ENCODE measurements at places on chromosomes 1 and 21.

- DNase-seq = no peak
These were observed 285.0 kb downstream of the BRINP3 start for GRCh38 chr1:190192627-190193026.

DNA sequence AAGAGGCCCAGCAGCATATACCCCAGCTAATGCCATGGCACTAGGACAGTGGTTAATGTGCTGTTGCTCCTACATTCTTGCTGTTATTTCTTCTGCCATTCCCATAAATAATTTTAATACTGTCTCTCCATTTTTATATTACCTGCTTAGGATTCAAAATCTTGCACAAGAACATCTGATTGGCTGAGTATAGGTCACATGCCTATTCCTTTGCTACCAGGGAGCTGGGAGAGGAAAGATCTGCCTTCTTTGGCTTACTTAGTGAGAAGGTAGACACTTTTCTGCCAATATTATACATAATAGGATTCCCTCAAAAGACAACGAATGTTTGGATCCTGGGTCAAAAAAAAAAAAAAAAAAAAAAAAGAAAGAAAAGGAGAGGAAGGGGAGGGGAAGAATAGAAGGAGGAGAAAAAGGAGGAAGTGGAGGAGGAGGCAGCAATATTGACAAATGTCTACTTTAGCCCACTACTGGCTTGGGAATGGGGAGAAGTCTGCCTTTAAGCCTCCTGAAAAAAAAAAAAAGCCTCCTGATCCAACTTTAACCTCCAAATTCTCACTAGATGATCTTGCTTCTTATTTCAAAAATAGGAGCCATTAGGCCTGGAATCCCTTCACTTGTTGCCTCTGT, 134.5 kb upstream of the HNRNPU start:
- DNase-seq = no peak

DNA sequence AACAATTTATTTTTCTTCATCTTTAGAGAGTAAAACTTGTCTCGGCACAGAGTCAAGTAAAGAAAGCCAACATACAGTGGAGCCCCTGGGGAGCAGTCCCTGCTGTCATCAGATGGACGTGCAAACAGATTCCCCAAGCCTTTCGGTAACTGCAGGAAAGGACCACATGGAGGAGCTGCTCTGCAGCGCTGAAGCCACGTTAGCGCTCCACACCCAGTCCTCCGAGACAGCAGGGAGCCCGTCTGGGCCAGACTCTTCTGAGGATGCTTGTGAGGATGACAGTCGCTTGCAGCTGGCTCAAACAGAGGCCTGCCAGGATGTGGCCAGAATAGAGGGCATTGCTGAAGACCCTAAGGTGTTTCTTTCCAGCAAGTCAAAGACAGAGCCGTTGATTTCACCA, 77.1 kb upstream of the SCCPDH start:
- no peak for DNase-seq

- no peak for DNase-seq
These were observed 55.7 kb downstream of the HLCS start for GRCh38 chr21:36910581-36911307.

- no peak for DNase-seq
These were observed 486.2 kb upstream of the VAMP3 start for GRCh38 chr1:7284839-7285435.

DNA sequence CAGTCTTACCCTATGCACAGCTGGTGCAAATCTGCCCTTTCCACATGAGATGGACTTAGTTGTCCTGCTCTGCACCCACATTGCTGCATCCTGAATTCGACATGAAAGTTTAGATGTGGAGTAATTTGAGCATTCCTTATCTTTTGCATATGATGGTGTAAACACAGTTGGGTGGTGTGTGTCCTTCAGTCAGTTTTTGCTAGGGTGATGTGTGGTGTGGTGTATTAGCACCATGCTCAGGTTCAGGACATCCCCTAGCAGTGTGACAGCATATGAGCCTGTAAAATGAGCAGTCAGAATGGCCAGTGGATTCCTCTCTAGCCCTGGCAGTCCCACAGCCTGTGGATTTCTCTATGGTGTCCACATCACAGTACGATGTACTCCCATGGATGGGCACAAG, 42.6 kb upstream of the CD101 start:
- DNase-seq = no peak

DNA sequence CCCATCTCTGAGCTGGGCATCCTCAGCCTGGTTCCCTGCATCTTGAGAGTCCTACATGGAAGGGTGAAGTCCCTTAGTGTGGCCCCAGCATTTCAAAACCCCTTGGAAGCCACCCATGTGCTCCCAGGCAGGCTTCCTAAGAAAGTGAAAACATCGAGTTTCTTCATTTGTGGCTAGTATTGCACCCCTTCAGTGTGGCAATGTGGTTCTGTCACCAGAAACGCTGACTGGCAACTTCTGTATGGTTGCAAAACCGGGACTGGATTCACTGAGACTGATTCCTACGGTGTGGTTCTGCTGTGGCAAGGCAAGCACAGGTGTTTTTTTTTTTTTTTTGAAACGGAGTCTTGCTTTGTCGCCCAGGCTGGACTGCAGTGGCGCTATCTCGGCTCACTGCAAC, 9.0 kb upstream of the IFNGR2 start:
- no peak for DNase-seq

DNA sequence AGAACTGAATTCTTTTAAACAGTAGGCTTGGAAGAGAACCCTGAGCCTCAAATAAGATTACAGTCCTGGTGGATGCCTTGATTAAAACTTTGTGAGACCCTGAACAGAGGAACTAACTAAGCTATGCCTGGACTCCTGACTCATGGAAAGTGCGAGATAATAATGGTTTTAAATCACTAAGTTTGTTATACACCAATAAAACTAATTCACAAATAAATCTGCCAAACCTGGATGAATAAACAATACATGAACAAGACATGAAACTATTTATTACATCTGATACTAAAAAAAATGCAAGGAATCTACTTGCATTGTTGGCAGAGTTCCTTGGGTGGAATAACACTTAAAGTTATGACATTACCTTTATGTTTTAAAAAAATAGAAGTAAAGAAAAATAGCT, 118.4 kb downstream of the PIGK start:
- DNase-seq = peak; percentile 13

DNA sequence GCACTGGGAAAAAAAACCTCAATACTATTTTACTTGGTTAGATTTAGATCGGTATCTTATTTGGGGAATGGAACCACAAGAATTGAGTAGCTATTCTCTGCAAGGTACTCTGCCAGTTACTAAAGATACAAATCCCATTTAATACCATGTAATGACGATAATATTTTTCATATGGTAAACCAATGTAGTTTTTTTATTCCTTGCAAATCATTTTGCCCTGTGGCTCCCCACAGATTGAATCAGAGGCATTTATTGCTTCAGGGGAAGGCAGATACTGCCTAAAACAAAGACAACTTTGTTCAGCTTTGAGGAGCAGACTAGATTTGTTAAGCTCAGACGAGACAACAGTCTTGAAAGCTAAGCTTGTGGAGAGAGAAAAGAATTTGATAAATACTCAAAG, 226.7 kb upstream of the RUNX1 start:
- no peak for DNase-seq

- DNase-seq = no peak
These were observed 36.4 kb downstream of the DENND1B start for GRCh38 chr1:197738927-197739326.

DNA sequence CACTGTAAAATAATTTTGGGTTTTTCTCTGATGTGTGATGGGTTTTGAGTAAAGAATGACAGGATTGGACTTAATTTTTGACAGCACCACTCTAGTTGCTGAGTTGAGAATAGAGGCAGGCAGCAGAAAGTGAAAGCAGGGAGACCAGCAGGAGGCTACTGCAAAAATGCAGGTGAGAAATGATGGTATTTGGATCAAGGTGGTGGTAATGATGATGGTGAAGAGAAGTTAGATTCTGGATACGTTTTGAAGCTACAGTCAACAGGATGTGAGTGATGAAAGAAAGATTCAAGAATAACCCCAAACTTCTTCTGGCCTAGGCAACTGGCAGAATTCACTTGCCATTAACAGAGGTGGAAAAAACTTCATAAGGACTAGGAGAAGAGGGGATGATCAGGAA, 14.8 kb upstream of the AK5 start:
- DNase-seq = no peak

- DNase-seq = no peak
These were observed 53.9 kb downstream of the CASQ2 start for GRCh38 chr1:115714572-115715141.

DNA sequence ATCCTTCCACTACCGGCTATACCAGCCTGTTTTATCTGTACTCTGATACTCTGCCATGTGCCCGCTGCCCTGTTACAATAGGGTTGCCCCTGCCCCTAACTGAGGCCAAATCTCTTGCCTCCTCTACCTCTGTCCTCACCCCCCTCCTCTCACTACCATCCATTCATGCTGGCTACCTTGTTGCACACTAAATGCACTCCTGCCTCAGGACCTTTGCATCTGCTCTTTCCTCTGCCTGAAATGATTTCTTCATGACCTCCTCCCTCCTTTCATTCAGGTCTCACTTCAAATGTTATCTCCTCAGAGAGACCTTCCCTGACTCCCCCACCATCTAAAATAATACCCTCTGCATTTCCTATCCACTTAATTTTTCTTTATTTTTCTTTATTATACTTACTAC, 7.7 kb upstream of the SYDE2 start:
- DNase-seq = no peak

- DNase-seq = no peak
These were observed 14.9 kb downstream of the KLHDC7A start for GRCh38 chr1:18495635-18496034.

GRCh38 chr21:46409641-46410406, 48.9 kb upstream of the DIP2A start:
- no peak for DNase-seq

GRCh38 chr1:112701227-112702066, 5.5 kb downstream of the RHOC start:
- no peak for DNase-seq

DNA sequence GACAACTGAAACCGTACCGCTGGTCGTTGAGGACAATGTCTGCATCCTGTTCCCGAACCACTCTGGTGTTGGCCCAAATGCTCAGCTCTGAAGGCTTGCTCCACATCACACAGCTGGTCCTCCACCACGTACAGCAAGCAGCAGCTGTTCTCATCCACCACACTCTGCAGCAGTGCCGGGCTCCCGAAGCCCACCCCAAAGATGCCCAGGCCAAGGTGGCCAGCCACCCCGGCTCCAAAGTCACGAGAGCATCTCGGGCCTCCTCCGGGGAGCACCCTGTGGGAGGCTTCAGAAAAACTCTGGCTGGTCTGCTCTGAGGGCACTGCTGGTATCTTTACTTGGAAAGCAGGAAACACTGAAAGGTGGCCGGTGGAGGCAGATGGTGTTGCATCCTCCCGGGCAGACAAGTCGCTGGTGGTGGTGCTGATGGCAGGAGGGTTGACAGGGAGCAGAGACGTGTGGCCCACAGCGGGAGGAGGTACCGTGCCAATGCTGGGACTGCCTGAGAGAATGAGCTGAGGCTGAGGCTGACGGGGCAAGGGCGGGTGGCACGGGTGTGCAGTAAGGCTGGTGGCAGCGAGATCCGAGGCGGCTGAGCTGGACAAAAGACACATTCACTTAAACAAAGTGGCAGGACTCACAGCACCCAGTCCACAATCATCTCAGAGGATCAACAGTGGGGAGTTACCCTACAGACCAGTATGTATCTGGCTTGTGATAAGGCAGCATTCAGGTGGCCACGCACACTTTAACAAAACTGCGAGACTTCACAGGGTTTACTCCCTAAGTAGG, 6.5 kb upstream of the CCDC27 start:
- no peak for DNase-seq

- DNase-seq = no peak
These were observed 1.7 kb upstream of the TNFRSF9 start for GRCh38 chr1:7942214-7942921.

DNA sequence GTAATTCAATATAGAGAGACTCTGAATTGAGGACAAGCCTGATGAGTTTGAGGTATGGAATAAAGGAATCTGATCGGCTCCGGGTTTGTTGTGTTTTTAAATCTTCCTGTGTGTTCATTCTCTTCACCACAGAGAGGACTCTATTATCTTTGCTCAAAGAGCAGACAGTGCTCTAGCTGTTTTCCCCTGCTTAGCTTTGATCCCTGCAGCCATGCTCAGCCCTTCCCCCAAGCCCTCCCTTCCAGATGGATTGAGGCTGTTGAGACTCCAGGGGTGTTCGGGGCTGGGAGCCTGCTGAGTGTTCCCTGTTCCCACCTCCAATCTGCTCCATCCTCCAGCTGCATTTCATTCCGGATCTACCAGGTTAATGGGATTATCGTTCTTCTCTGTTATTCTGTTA, 74.2 kb upstream of the CXADR start:
- DNase-seq = no peak

GRCh38 chr1:179707406-179707805, 35.7 kb upstream of the FAM163A start:
- DNase-seq = no peak

DNA sequence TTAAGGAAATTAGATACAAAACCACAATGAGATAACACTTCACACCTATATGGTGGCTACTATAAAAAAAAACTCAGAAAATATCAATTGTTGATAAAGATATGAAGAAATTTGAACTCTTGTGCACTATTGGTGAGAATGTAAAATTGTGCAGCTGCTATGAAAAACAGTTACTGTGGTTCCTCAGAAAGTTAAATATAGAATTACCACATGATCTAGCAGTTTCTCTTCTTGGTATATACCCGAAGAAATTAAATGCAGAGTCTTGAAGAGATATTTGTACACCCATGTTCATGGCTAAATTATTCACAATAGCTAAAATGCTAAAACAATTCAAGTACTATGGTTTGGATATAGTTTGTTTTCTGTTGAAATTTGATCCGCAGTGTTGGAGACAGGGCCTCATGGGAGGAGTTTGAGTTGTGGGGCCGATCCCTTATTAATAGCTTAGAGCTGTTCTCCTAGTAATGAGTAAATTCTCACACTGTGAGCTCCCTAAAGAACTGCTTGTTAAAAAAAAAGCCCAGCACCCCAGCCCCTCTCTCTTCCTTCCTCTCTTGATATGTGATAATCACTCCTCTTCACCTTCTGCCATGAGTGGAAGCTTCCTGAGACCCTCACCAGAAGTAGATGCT, 1412.1 kb downstream of the PLA2G4A start:
- no peak for DNase-seq

DNA sequence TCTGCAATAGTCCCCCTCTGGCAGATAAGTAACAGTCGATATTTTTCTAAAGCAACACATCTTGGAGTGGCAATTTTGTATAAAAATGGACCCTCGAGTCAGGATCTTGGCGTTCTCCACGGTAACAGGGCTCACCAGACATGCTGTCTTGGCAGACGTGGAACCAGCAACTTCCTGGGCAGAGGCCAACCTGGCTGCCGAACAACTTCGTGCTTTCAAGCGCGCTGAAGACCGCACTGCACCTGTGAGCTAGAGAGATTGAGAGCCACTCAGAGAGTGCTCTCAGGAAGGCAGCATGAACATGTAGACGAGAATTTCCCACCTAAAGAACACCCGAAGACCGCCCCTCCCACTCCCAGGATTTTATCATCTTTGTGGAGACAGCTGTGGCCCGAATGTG, 7.3 kb downstream of the C1orf174 start:
- no peak for DNase-seq

All from urothelium cell line (cell line).